Activated CD4-positive, alpha-beta T cell treated with anti-CD3 and anti-CD28 coated beads for 36 hours (primary cell): ENCODE measurements at places on chromosomes 16 and 17. TPM values are rescaled to one million over a fixed set of nuclear protein-coding genes. Genes with fewer than 3 reads are reported as not detected.
A peak's percentile ranks its signal among the peaks of the same experiment; 100 is the strongest.

- no peak for DNase-seq
Observed at GRCh38 chr17:82915010-82915756, 75.4 kb upstream of the ZNF750 start.

OMG gene
- total RNA-seq, result 0.23 TPM

NPTX1 gene
- total RNA-seq, result 22.7 TPM

- no peak for DNase-seq
Observed at GRCh38 chr17:13749891-13750235, 148.1 kb upstream of the HS3ST3A1 start.

- DNase-seq, result no peak
Observed at GRCh38 chr16:86046667-86047270, 147.8 kb downstream of the IRF8 start.

DNA sequence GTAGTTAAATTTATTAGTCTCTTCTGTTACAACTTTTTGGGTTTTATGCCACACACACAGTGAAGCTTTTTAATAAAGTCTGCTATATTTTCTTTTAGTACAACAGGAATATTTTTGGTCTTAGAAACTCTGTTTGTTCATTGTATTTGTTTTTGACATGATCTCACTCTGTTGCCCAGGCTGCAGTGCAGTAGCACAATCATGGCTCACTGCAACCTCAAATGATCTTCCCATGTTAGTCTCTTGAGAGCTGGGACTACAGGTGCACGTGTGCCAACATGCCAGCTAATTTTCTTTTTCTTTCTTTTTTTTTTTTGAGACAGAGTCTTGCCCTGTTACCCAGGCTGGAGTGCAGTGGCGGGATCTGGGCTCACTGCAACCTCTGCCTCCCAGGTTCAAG lies 27.1 kb downstream of the PPM1D start:
- DNase-seq, result no peak

GRCh38 chr17:67469208-67469980 lies 92.3 kb downstream of the PITPNC1 start:
- no peak for DNase-seq

FLII gene
- 364 TPM for total RNA-seq

GRCh38 chr17:80396157-80397033 lies 18.6 kb upstream of the ENDOV start:
- DNase-seq, result no peak

CMTM2 gene
- not detected for total RNA-seq

DNA sequence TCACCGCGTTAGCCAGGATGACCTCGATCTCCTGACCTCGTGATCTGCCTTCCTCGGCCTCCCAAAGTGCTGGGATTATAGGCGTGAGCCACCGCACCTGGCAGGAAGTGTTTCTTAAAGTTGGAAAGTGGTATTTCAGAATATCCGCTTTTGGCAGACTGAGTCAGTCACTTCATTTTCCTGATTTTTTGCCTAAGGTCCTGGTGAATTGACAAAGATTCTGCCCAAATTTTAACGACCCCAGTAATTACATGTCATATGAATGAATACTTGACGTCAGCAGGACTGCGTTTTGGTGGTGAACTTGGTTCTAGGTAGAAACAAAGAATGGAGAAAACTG lies 4.5 kb upstream of the BRCA1 start:
- DNase-seq, result no peak

GRCh38 chr16:27585200-27585599 lies 35.3 kb downstream of the KATNIP start:
- DNase-seq, result no peak

FAAP100 gene
- total RNA-seq, result 30.4 TPM

DNA sequence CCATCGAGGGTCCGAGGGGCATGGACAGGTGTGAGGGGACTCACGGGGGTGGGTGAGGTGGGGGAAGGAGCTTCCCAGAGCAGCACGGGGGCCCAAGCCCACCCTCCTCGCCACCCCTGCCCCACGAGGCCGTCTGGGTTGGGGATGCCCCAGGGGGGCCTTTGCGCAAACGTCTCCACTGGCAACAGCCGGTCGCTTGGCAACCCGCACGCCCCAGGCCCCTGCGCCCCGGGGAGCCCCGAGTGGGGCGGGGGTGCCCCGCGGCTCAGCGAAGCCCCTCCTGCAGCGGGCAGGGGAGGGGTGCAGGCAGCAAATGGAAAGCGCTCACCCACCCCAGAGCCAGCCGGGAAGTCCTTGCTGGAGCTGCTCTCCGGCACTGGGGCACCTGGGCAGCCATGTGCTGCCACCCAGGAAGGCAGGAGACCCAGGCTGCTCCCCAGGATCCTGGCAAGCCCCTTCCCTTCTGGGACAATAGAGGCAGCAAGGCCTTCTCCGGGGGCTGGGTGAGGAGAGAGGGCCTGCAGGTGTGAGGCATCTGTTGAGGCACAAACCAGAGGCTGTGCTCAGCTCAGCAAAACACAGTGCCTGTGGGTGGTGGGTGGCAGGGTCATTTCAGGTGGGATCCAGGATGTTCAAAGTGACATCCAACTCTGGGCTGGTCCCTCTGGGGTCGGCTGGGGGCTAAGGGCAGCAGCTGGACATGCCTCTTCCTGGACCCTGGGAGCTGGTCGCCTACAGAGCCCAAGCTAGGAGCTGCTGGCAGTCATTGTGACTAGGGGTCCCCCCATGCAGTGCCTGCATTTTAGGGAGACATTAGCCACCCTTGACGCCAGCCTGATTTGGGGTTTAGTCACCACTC lies 80.9 kb upstream of the CBX4 start:
- no peak for DNase-seq

DNA sequence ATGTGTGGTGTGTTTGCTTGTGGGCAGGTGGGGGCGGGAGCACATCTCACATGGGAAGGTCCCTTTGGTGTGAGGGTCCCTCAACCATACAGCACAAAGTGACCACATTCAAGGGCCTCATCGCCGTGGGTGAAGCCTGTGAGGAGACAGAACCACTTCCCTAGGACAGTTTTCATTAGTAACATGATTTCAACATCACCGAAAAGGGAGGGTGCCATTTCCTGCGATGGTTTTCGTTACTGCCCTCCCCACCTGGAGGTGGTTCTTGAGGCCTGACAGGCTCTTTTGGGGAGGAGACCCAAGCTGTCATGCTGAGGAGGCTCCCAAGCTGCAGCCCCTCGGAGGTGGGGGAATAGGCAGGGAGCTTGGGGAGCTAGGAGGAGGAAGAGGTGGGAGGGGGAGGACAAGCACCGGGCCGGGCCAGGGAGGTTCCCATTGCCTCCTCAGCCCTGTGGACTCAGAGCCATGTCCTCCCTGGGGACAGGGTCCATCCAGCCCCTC lies 9.5 kb downstream of the CD300LB start:
- DNase-seq, result no peak

KRTAP1-1 gene
- not detected for total RNA-seq

NSMCE1 gene
- 127 TPM for total RNA-seq

MPO gene
- total RNA-seq, result 0.07 TPM

GRCh38 chr17:55238931-55239297 lies 25.8 kb upstream of the HLF start:
- peak; percentile 17 for DNase-seq

GRCh38 chr17:3658784-3659449 lies 9.5 kb downstream of the TAX1BP3 start:
- DNase-seq, result no peak

DNA sequence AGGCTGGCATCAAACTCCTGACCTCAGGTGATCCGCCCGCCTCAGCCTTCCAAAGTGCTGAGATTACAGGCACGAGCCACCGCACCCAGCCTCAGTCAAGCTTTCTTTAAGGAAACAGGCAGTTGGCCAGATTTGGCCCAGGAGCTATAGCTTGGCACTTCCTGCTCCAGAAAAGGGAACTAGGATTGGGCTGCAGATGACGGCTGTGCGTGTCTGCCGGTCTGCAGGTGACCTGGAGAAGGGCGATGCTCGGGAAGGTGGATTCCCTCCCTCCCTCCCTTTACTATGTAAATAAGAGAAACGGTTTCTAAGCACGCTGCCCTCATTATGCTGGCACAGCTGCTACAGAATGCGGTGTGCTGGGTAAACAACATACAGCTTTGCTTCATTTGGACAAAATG lies 215.9 kb downstream of the RPTOR start:
- DNase-seq, result no peak

DNA sequence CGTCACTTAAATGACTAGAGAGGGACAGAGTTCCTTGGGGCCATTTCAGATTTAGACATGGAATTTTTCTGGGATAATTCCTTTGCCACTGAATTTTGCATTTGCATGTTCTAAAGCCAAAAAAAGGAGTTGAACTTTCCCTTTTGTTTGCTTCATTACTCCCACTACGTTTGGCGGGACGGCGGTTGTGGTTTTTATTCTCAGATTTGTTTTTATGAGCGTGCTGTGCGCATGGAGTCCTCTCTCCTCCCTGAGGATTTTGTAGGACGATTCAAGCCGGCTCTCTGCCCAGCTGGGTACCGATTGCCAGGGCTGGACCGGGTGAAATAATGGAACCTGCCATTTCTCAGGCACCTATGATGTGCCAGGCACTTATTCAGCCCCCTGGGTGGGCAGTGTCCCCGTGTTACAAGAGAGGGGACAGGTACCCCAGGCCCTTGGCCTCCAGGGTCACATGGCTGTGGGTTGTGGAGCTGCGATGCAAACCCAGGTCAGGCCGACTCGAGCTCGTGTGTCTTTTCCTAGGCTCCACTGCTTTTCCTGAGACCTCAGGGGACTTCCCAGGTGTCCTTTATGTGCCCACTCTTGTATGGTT lies 18.8 kb downstream of the CMIP start:
- no peak for DNase-seq
